Vein endothelial cell (primary cell): ENCODE measurements at places on chromosomes 7 and 10. TPM values are rescaled to one million over a fixed set of nuclear protein-coding genes. Genes with fewer than 3 reads are reported as not detected.

Gene NXPH1
- not detected in 2 replicates for total RNA-seq

Gene AKR1D1
- not detected in 2 replicates for total RNA-seq

Gene CYP3A7
- total RNA-seq: 0.10 TPM in 1 of 2 replicates, not detected in the other

Gene TMEM176A
- not detected in 2 replicates for total RNA-seq
